ENCODE measurements at places on chromosomes 13 and 19.

- DNase-seq = no peak
These were observed 41.1 kb downstream of the CEACAM1 start for GRCh38 chr19:42487032-42487797.

DNA sequence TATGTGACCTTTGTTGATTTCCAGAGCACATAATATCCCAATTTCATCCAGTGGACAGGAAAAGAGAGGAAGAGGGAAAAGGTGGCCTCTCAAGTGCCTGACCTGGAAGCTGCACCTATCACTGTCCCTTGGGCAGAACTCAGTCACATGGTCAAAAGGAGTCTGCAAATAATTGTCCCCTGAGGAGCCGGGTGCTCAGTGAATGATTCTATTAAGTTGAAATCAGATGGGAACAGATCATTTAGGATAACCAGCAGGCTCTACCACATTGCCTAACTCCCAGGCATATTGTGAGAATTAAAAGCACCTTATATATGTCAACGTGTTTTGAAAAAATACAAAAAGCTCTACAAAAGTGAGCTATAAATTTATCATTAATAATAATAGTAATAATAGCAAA, 6.8 kb downstream of the KL start:
- DNase-seq = no peak

GRCh38 chr19:46413262-46414031, at the start of gene CCDC8:
Gene CCDC8 (minus strand): TSS chr19:46413564. CDS start chr19:46412810, 754 bp downstream.
- no peak for DNase-seq

DNA sequence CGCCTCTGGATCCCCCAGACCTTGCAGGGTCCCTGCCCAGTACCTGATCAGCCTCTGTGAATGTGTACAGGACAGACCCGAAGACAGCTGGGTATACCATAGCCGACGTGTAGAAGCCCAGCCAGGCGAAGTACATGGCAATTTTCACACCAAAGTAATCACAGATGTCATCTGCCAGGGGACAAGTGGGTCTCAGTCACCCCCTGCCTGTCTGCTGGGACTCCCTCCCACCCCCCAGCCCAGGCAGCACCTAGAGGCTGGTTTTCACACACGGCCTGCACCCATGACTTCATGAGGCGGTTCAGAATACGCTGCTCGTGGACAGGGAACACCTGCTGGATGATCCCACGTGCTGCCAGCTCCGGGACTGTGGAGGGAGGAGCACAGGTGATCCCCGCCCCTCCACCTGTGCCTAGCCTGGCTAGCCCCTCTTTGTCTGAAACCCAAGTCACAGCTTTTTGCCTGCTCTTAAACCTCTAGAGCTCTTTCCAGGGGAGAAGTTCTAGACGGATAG, 3.6 kb downstream of the ANO8 start:
- no peak for DNase-seq

- DNase-seq = no peak
These were observed 13.7 kb downstream of the PPFIA3 start for GRCh38 chr19:49132974-49133609.

DNA sequence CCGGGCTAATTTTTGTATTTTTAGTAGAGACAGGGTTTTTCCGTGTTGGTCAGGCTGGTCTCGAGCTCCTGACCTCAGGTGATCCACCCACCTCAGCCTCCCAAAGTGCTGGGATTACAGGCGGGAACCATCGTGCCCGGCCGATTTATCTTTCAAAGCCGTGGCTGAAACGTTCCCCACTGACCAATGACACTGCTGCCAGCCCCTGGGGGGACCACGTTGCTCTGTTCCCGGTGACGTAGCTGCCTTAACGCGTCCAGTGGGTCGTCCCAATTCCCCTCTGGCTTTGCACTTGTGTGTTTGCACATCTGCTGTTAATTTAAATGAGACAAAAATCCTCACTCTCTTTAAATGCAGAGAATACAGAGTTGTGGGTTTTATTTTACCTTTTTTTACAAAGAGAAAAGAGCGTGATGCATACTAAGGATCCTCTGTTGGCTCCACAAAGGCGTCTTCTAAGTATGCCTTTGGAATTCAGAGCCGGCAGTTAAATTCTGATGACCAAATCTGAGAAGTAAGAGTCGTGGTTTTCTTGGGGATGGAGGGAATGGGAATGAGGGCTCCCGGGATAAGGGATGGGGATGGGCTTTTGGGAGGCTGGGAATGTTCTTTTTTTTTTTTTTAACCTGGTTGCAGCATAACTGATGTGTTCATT, 18.6 kb upstream of the LMTK3 start:
- no peak for DNase-seq

DNA sequence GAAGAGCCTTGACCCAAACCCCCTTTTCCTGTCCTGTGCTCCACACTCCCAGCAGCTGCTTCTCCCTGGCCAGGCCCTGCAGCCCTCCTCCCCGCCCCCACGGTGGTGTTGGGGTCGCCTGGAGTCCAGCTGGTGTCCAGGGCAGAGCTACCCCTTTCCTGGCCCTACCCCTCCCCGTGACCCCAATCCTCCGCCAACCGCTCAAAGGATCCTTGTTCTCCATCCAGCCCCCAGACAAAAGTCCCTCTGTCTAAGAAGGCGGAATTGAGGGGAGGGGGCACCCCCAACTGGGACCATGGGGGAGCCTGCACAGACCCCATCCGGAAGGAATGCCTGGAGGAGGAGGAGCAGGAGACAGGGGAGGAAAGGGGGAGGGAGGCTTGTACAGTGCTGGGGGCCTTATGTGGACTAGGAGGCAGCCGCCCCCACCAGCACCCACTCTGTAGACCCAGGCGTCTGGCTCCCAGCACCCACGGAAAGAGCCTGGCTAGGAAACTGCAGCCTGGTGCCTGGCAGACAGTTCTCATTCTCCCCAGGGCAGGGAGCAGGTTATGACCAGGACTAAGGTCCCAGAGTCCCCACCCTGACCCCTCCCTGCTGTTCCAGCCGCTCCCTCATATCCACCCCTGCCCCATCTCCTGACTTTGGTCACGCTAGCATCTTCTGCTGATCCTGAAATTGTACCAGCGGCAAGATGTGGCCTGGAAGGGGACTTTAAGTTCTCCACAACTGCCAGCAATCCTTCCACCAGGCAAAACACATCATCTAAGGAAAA, at the start of gene FXYD3:
Gene FXYD3, plus strand, starts transcription at position 647 of the 775 bp plus-strand sequence. CDS start 3,554 bp downstream, outside the sequence.
- DNase-seq = no peak

DNA sequence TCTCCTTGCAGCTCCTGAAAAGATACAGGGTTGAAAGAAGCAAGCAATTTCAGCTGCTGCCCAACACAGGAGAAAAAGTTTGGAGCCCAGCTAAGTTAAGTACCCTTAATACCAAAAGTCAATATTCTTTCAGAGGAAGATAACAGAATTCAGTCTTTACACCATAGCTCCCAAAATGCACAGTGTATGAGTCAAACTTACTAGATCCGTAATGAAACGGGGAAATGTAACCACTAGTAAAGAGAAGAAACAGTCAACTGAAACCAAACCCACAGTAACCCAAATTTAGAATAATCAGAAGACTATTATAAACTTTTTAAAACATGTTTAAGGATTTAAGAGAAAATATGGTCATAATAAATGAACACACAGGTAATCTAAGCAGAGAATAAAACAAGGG, 45.2 kb downstream of the SUCLA2 start:
- DNase-seq = no peak

DNA sequence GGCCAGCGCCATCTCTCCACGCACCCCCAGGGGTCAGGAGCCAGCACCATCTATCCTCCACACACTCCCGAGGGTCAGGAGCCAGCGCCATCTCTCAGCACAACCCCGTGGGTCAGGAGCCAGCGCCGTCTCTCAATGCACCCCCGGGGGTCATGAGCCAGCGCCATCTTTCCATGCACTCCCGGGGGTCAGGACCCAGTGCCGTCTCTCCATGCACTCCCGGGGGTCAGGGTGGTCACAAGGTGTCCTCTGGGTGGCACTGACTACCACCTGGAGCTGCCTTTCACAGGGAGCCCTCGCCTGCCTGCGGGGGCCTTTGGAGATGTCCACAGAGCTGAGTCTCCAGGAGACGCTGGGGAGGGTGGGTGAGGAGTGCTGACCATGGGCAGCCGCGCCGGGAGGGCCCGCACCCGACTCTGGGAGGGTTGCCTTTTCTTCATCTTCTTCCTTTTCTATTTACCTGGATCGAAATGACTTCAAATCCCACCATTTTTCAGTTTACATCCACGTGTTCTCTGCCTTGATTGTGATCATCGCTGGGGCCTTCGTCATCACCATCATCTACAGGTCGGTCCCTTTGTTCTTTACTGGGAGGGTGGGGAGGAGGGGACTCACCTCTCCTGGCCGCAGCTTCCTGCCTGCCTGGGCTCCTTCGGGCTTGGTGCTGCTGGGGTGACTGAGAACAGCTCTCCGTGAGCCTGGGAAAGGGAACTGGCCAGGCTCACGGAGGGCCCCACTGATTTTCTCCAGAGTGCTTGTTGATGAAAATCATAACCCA, 19.1 kb downstream of the TEX29 start:
- DNase-seq = no peak

DNA sequence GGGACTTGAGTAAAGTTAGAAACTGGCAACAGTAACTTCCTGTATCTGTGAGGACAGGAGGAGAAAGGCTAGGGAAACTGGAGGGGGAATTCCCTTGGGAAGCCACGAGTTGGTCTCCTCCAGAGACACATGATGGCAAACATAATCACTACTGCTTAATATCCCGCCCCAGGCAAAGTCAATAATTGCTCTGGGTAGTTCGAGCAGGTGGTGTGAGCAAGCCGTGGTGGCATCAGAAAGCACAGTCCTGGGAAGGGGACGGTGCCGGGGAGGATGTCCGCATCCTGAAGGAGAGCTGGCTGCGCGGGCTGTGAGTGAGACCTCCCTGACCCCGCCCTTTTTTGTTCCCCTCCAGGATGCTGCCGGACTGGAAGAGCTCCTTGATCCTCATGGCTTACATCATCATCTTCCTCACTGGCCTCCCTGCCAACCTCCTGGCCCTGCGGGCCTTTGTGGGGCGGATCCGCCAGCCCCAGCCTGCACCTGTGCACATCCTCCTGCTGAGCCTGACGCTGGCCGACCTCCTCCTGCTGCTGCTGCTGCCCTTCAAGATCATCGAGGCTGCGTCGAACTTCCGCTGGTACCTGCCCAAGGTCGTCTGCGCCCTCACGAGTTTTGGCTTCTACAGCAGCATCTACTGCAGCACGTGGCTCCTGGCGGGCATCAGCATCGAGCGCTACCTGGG, 1.4 kb downstream of the FFAR2 start:
- DNase-seq = no peak

GRCh38 chr13:93963266-93964145, 516.0 kb downstream of the DCT start:
- DNase-seq = no peak

DNA sequence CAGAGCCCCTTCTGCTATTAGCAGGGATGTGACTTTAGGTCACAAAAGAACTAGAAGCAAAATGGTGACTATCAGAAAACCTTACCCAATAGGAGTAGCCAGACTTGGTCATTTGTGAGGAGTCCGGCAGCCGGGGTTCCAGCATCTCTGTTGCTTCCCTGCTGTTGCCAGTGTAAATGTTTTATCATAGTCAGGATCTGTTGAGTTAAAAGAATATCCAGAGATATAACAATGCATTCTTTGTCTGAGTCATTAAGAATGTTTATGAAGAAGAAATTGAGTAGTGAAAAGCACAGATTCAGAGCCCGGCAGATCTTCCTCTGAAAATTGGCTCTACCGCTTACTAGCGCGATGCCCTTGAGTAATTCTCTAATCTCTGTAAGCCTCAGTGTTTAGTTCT, 84.2 kb downstream of the COL4A2 start:
- DNase-seq = no peak

DNA sequence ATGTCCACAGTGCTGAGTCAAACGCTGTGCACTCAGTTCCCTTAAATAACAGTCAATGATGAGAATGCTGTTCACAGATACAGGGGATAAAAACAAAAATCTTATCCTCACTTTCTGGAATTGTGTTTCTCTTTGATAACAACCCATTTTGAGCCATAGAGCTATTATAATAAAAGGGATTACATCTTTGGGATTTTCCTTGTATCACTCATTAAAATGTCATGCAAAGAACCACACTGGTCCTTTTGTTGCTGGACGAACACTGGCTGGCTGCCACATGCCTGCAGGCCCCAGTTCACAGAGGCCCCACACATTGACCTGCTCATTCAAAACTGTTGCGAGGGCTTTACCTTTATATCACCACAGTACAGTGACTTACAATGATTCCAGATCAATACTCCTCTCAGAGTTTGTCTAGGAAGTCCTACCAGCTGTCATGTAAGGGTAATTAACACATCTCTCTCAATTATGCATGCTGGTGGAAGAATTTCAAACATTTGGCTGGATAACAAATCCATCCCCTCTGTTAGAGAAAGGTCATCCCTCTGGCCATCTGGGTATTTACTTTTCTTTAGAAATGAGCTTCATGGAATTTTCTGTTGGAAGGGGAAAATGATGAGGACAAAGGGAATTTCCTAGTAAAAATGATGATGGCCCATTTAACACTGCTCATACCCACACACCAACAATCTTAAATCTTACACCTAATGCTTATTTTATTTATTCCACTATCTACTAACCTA, 85.9 kb downstream of the MBNL2 start:
- no peak for DNase-seq

DNA sequence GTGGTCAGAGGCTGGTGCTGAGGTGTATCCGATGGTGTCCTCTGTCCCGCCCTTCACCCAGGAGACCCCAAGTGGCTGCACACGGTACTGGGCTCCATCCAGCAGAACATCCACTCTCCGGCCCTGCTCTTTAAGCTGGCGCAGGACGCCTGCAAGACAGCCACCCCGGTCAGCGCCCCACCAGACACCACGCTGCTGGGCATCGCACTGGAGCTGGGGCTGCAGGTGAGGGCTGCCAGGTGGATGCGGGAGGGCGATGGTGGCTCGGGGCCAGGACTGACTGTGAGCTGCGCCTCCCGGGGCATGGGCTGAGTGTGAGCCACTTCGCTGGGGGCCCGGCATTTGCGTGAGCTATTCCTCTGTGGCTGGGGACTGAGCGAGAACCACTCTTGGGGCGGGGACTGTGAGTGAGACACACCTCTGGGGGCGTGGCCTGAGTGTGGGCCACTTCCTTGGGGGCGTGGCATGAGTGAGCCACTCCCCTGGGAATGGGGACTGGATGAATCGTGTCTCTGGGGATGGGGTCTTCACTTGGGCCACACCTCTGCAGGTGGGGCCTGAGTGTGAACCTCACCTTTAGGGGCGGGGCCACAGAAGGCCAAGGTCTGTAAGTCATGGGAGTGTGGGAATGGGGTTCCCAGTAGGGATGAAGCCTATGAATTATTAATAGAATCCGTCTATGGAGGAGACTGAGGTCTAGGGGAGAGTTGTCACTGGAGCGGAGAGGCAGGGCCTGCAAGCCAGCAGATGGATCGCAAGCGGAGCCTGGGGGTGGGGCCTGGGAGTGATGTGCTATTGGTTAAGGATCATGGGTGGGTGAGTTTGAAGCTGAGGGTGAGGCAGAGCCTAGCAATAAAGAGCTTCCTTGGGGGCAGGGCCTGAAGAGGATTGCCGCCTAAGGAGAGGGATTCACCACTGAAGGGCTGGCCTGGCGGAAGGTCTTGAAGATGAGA, 30.5 kb downstream of the ZSWIM4 start:
- peak; percentile 50 for DNase-seq

GRCh38 chr13:113763961-113764792, 5.2 kb downstream of the TMEM255B start:
- DNase-seq = no peak

- no peak for DNase-seq
These were observed 78.2 kb downstream of the RASA3 start for GRCh38 chr13:114054264-114054663.

GRCh38 chr19:52536448-52536800, 9.0 kb downstream of the ZNF808 start:
- peak; percentile 21 for DNase-seq

All from OCI-LY7 (cell line).